Retina (tissue), 1 donor: ENCODE measurements at places on chromosomes 3 and 15.

DNA sequence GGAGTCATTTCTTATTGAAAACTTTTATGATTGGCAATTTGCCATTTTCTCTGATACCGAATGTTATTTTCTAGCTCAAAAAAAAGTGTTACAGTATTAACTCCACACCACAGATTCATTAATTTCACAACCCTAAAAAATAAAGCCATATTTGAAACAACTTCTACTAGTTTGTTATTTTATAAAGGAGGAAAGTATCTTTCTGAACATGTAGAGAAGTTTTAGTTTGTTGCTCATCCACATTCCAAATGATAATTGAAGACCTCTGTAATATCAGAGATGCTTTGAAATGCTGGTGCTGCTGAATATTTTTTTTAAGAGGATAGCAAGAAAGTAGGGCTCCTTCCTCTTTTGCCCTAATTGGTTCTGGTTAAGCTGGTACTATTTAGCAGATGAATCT, 1.9 kb downstream of the VGLL3 start:
- DNase-seq, result no peak

GRCh38 chr3:187783098-187783497, 37.8 kb upstream of the BCL6 start:
- DNase-seq, result no peak

- DNase-seq, result no peak
Observed at GRCh38 chr15:81502439-81502838, 128.4 kb upstream of the TMC3 start.

DNA sequence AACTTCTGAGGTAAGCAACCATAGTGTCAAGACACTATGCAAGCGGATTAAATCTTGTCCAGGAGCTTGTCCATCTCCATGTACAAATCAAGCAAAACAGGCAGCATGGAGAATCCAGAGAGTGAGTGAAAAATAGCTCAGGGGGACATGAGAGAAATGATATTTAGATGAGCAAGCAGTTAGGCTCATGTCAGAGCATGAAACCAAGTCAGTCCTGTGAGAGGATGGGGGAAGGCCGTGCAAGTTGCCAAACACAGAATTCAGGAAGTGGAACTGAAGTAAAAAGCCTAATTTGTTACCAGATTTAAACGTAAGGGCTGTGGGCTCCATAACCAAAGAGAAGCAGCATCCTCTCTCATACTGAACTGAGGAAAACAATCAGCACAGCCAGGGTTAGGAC, 995.9 kb downstream of the MCTP2 start:
- DNase-seq, result no peak

GRCh38 chr3:100331660-100332059, 2.9 kb upstream of the NIT2 start:
- DNase-seq, result no peak

GRCh38 chr15:65740148-65740547, 51.9 kb downstream of the DENND4A start:
- DNase-seq, result no peak

- no peak for DNase-seq
Observed at GRCh38 chr3:100002599-100003350, 111.5 kb downstream of the FILIP1L start.

DNA sequence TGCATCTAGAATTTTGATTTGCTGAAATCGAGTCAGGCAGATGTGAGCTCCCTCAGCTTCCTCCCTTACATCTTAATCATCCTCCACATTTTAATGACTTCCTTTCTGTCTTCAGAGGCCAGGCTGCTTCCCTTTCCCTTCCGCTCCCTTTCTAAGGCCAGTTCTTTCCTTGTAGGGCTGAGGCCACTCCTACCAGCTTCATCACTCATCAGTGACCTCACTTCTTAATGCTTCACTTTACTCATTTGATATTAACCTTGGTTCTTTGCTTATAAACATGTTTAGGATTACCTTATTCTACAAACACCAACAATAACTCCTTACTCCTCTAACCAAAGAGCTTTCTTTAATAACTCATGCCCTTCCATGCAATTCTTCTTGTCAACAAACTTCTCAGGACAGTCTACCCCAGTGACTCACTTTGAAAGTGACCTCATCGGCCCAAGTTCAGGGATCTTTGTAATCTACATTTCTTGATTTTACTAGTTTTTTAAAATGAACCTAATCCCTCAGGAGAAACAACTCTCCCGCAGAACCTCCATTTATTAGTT, 23.9 kb downstream of the ILDR1 start:
- no peak for DNase-seq

- no peak for DNase-seq
Observed at GRCh38 chr15:80932989-80933388, 56.6 kb downstream of the MESD start.

DNA sequence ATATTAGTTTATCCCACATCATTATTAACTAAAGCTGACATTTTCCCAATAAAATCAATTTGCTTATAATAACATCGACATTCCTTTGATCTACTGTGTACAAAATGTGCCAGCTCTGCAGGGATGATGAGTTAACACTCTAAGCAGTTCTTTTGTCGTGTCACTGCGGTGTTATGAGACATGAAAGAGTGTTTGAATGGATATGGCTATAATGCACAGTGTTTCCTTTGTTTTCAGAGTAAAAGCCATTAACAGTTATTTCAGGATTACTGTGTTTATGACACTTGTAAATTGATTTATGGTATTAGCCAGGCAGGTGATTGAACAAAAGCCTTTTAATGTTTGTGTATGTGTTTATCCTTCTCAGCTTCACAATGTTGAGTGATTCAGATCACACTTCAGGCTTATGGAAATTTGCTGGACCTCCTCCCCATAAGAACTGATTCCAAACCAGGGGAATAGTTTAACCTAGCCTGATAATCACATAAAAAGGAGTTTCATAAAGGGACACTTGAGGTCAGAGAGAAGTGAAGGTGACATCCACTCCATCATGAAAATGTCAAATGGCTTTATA, 115.7 kb downstream of the CHL1 start:
- no peak for DNase-seq

DNA sequence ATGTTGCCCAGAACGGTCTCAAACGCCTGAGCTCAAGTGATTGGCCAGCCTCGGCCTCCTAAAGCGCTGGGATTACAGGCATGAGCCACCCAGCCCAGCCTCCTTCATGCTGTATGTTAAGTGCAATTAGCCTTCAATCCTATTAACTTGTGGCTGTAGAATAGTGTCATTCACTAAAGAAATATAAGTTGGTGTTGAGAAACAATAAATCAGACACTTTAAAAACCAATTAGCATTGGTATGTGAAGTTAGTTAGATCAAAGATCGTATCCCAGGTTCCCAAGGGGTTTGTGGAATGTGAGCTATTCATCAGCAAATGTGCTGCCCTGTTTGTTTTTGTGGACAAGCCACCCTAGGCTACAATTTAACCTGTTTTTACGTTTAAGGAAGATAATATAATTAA, 11.0 kb upstream of the PIK3CB start:
- DNase-seq, result no peak

DNA sequence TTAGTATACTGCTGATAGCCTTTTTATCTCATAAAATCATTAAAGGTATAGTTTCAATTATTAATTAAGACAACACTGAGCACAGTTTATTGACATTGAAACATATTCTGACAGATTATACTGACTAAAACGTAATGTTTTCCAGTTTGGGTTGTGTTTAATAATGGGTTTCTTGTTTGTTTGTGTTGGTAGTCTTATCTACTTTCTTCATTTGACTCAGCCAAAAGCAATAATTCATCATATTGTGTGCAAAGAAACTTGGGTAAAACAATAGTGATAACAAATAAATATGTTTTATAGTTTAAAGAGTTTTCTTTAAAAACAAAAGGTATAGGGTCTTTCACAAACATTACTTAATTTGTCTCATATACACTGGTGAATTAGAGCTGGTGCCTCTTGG, 629.2 kb upstream of the AGTR1 start:
- DNase-seq, result no peak

- no peak for DNase-seq
Observed at GRCh38 chr3:119073258-119074001, 38.8 kb upstream of the IGSF11 start.
